ENCODE measurements at places on chromosomes 6 and 20.
A peak's percentile ranks its signal among the peaks of the same experiment; 100 is the strongest.

DNA sequence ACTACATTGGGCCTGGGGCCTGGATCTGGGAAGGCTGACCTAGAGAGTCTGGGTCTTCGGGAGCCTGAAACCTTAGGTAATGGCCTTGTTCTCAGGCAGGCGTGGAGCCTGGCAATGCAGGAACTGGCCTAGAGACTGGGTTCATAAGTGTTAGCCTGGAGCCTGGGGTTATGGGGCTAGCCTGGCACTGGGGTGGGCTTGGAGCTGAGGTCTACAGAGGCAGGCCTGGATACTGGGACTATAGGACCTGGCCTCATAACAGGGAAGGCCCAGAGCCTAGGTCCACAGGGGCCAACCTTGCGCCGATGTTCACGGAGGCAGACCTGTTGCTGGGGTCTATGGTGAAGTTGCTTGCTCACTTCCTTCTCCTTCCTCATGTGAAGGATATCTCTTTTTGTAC, 843.8 kb upstream of the GJE1 start:
- no peak for DNase-seq
- H3K36me3 ChIP-seq, result no peaks in the 10 kb centered on the region

DNA sequence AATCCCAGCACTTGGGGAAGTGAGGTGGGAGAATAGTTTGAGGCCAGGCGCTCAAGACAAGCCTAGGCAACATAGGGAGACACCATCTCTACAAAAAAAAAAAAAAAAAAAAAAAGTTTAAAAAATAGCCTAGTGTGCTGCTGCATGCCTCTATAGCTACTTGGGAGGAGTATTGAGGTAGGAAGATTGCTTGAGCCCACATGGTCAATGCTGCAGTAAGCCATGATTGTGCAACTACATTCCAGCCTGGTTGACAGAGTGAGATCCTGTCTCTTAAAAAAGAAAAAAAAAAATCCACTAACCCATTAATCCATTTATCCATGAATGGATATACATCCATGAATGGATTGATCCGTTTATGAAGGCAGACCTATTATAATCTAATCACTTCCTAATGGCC, 1064.6 kb upstream of the EYS start:
- DNase-seq, result no peak
- no peak overlapping the region for H3K27ac ChIP-seq
- no peak overlapping the region for H3K4me3 ChIP-seq
- H3K36me3 ChIP-seq, result no peaks in the 10 kb centered on the region
- H3K4me1 ChIP-seq, result no peaks in the 10 kb centered on the region

- H3K27ac ChIP-seq, result no peak overlapping the region
- no peak for DNase-seq
- H3K36me3 ChIP-seq, result no peaks in the 10 kb centered on the region
- H3K27me3 ChIP-seq, result no peaks in the 10 kb centered on the region
- H3K4me3 ChIP-seq, result no peak overlapping the region
- H3K4me1 ChIP-seq, result no peaks in the 10 kb centered on the region
These were observed 31.9 kb upstream of the MRGBP start for GRCh38 chr20:62764156-62764935.

DNA sequence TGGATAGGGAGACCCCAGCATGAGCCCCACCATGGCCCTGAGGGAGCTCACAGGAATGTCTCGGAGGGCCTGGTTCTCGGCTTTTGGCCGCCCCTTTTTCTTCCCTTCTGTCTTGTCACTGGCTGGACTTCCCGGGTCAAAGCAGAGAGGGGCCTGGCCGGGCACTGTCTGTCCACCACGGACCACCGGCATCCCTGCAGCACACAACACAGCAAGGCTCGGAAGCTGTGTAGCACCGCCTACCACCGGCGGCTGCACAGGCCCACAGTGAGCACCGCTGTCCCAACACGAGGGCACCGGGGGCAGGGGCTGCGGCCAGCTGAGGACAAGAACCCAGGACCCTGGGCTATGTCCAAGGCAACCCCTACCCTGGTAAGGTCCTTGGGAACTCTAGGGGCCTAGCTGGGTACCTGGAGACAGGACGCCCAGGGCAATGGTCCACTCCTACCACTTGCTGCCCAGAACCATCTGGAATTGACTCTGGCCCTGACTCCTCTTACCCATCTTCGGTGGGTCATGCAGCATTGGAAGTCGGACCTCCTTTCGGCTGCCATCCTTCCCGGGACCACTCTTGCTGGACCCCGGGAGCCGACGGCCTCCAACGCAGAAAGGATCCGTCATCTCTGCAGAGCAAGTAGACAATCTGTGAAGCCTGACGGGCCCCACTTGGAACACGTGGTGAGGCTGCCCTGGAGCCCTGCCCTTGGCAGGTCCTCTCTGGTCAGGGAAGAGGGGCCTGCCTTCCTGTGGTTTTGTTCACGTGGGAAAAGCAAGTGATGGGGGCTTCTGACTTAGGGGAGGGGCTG, 2.2 kb downstream of the ZNF512B start:
- H3K4me1 ChIP-seq, result peaks cover 13% of the 10 kb centered on the region
- peaks cover 3% of the 10 kb centered on the region for H3K27me3 ChIP-seq
- H3K27ac ChIP-seq, result no peak overlapping the region
- peaks cover 13% of the 10 kb centered on the region for H3K36me3 ChIP-seq
- DNase-seq, result no peak

GRCh38 chr6:13763740-13764381, 50.5 kb downstream of the MCUR1 start:
- no peak overlapping the region for H3K4me3 ChIP-seq
- DNase-seq, result peak; percentile 52
- H3K27me3 ChIP-seq, result no peaks in the 10 kb centered on the region
- H3K36me3 ChIP-seq, result peaks cover 5% of the 10 kb centered on the region

DNA sequence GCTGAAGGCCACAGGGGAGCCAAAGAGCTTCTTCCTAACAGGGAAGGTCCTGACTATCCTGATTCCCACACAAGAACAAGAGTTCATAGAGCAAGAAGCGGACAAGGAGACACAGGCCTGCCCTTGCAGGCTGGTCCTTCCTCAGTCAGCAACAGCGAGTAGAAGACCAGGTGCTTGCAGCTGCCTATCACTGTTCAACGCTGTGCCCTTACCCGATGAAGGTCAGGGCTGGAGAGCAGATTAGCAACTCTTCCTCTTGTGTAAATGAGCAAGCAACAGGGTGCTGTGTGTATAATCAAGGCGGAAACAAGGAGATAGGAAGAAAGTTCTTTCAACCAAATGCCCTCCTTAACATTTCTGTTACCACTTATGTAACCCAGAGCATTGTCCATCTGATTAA, 115.3 kb upstream of the SPACA1 start:
- H3K4me3 ChIP-seq, result no peak overlapping the region
- no peaks in the 10 kb centered on the region for H3K36me3 ChIP-seq
- peaks cover 2% of the 10 kb centered on the region for H3K27me3 ChIP-seq
- H3K4me1 ChIP-seq, result no peaks in the 10 kb centered on the region
- DNase-seq, result no peak

- no peaks in the 10 kb centered on the region for H3K27me3 ChIP-seq
- peaks cover 18% of the 10 kb centered on the region for H3K36me3 ChIP-seq
- no peak for DNase-seq
- peaks cover 50% of the 10 kb centered on the region for H3K4me1 ChIP-seq
- peak overlapping the region; percentile 94 for H3K4me3 ChIP-seq
- H3K27ac ChIP-seq, result peak overlapping the region; percentile 93
These were observed 1.1 kb downstream of the RNF114 start for GRCh38 chr20:49937027-49937929.

GRCh38 chr6:17096096-17096495, 5.8 kb upstream of the STMND1 start:
- H3K27me3 ChIP-seq, result peaks cover 37% of the 10 kb centered on the region
- no peak overlapping the region for H3K27ac ChIP-seq
- no peak overlapping the region for H3K4me3 ChIP-seq
- H3K4me1 ChIP-seq, result no peaks in the 10 kb centered on the region

DNA sequence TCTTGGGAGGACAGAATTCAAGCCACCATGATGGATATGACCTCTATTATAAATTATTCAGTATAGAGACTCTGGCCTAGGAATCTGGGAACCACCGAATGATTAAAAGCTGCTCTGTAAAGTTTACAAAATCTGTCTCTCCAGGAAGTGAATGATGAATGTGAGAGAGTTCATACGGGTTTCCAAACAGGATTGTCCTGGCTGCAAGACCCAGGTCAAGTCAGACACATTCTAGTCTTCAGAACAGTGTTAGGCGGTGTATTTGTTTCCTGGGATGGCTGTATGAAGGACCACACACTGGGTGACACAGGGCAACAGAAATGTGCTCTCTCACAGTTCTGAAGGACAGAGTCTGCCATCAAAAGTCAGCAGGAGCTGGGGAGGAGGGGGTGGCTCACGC, 222.4 kb downstream of the ZNF217 start:
- H3K4me1 ChIP-seq, result no peaks in the 10 kb centered on the region
- H3K36me3 ChIP-seq, result no peaks in the 10 kb centered on the region
- no peak overlapping the region for H3K27ac ChIP-seq
- no peaks in the 10 kb centered on the region for H3K27me3 ChIP-seq
- no peak overlapping the region for H3K4me3 ChIP-seq
- DNase-seq, result no peak

DNA sequence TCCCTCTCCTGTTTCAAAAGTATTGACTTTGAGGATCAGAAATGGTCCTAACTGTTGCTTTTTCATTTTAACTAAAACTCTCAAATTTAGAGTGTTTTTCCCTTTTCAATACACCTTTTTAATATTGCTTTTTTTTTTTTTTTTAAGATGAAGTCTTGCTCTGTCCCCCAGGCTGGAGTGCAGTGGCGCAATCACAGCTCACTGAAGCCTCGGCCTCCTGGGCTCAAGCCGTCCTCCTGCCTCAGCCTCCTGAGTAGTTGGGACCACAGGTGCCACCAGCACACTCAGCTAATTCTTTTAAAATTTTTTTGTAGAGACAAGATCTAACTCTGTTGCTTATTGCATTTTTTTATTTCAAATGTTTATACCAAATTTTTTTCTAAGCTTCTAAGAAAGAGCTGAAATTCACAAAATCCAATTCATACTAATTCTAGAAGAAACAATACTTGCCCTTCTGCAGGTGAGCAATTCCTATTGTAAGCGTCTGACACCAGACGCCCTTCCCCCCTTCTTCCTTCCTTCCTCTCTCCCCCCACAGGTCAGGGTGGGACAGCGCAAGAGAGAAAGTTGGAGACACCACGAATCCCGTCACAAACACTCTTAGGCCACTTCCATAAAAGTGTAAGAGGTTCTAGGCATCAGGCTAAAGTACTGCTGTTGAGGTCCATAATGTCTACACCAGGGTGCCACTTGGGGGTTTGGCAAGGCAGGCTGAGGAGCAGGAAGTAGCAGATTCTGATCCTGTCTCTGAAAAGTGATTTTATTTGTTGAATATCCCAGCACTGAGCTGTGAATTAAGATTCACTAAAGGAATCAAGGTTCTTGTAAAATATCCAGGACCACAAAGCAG, 12.8 kb downstream of the DLL1 start:
- no peak overlapping the region for H3K4me3 ChIP-seq
- H3K27me3 ChIP-seq, result peaks cover 81% of the 10 kb centered on the region
- no peaks in the 10 kb centered on the region for H3K36me3 ChIP-seq
- H3K4me1 ChIP-seq, result peaks cover 11% of the 10 kb centered on the region
